CD4-positive, alpha-beta T cell treated with Interleukin-6 for 4 hours (primary cell): ENCODE measurements at places on chromosomes 16 and 17.

GRCh38 chr16:67530013-67530939 lies 1.6 kb downstream of the RIPOR1 start:
- no peak for DNase-seq

GRCh38 chr17:178292-179065 lies 3.0 kb downstream of the DOC2B start:
- DNase-seq: no peak

- DNase-seq: no peak
These were observed 20.8 kb downstream of the GNA13 start for GRCh38 chr17:65035704-65036103.

DNA sequence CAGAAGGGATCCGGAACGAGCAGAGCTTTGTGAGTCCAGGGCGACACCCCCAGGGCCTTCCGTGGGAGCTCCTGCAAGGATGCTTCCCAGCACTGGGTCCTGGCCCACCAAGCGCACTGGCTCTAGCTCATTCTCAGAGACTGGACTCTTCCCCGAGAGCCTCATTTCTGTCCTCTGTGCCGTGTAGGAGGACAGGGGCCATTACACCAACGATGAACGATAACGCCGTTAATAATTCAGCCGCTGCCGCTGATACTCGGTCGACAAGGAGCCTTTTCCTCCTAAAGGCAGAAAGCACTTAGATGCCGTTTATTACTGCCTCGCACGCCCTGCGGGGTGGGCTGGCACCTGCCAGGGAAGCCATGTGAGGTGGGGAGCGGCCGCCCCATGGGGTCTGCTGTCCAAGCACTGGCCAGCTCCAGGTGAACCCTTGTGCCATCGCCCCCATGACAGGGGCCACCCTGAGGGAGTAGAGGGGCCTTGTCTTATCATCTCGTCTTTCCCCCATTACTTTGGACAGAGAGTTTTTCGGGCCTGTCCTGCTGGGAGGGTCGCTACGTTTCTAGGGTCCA lies 33.5 kb downstream of the TBC1D16 start:
- no peak for DNase-seq

DNA sequence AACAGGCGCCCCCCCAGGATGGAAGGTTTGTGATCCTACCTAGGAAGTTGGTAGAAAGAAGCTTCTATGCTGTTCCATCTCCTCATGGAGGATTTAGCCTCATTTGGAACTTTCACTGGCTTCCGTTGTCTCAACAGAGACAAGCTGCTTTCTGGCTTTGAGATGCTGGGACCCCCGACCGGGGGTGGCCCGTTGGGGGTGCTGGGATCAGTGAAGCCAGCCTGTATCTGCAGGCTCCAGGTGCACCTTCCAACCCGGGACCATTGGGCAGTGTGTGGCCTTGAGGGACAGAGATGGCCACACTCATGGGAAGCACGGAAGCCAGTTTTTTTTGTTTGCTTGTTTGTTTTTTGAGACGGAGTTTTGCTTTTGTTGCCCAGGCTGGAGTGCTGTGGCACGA lies 15.4 kb downstream of the CIBAR2 start:
- DNase-seq: no peak

DNA sequence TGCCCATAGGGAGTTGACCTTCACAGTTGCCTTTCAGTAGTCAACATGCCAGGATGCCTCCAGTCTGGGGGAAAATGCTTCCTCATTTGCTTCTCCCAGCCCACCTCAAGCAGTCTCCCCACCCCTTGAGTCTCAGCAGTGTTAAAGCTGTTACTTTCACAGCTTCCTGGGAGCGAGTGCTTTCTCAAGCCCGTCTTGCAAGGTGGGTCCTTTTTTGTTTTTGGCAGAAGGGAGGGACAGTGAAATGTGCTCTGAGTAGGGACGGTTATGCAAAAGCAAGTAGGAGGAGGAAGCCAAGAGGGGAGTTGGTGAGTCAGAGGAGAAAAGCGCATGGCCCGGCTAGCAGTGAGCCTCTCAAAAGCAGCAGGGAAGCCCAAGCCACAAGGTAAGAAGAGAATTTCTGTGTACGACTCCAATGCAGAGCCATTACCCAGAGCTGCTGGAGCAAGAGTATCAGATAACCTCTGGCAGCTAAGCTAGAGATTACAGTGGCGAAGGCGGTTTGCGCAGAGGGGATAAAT lies at the start of gene CHST4:
Gene CHST4, plus strand, starts transcription at position 316 of the 521 bp plus-strand sequence. CDS start 10,252 bp downstream, outside the sequence.
- no peak for DNase-seq

DNA sequence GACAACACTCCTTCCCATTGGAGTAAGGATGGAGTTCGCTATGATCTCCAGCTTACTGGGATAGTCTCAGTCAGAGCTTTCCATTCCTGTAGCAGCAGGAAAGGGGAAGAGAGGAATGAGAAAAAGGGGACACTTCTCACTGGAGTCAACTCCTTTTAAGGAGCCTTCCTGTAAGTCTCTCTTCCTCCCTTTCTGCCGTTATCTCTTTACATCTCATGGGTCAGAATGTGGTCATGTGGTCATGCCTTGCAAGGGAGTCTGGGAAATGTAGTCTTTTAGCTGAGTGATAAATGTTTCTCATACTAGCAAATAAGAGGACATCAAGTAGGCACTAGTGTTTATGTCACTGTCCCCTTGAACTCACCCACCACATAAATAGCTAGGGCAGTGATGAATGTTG lies 227.3 kb downstream of the HAPSTR1 start:
- no peak for DNase-seq

GRCh38 chr17:50508573-50509460 lies 578 bp downstream of the MYCBPAP start:
- no peak for DNase-seq

DNA sequence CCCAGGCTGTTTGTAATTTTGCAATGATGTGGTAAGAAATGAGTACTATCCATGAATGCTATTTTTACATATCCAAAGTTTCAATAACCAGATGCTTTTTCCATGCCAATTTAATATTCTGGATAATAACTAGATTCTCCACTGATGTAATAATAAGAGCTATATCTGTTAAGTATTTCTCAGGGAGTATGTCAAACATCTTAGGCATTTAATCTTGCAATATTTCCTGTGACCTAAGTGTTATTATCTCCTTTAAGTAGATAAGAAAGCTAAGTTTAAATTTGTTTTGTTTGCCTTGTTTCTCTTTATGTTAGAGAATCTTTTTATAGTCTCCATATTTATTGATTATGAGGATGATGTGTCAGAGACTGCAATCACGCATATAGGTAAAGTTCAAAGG lies 32.3 kb upstream of the HS3ST3A1 start:
- no peak for DNase-seq

DNA sequence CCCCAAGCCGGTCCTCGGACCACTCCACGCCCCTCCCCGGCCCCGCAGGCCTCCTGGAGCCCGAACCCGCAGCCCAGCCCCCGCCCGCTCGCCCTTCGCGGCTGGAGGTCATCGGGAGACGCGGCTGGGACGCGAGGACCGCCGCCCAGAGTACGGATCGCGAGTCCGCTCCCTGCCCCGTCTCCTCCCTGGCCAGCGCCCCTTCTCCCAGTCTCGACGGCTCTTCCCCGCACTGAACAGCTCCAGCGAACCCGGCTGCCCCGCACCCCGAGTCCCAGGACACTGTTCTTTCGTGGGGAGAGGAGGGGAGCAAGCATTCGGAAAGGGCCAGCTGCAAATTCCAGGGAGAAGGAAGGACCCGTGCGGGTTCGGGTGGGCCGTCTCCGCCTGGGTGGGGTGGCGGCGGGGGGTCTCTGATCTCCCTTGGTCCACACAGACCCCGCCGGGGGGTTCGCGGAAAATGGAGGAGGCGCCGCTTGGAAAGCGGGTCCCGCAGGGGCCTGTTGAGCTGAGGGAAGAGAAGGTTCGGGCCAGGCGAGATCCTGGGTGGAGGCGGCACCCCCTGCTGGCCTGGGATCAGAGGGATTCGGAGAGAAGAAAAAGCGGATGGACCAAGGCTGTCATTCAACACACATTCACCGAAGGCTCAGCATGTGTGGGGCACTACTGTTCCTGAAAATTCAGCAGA lies 632 bp upstream of the RTN4RL1 start:
- DNase-seq: peak; percentile 27

DNA sequence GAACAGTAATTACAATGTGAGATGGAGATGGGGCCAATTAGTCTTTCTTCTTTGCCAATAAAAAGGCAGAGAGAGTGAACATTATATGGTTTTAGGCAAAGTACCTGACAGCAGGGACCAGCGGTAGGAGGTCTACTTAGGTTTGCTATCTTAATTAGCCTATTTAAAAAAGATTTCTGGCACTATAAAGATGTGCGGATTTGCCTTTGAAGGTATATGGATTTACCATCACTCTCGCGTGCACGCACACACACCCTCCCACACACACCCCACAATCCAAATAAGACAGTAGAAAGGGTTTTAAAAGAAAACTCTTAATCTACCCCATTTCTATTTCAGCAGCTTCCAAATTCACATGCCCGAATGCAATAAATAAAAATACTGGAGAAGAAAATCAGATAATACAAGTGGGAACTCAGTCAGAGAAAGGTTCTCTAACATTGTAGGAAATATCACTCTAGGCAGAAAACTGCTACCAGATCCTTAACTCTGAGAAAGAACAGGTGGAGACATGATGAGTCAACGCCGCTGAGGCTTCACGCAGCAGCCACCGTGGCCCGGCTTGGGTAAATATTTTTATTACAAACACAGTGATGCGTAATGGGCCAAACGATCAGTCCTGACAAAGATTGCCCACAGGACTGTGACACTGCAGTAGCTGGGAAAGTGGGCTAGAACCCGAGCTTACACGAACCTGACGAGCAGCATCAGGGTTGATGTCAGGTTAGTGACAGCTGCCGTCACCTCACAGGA lies 66.6 kb upstream of the AXIN2 start:
- DNase-seq: no peak

DNA sequence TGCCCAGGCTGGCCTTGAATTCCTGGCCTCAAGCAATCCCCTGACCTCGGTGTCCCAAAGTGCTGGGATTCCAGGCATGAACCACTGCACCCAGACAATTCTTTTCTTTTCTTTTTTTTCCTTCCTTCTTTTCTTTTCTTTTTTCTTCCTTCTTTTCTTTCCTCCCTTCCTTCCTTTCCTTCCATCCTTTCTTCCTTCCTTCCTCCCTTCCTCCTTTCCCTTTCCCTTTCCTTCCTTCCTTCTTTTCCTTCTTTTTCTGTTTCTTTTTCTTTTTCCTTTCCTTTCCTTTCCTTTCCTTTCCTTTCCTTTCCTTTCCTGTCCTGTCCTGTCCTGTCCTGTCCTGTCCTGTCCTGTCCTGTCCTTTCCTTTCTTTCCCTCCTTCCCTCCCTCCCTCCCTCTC lies 44.6 kb downstream of the PLCG2 start:
- no peak for DNase-seq

- DNase-seq: no peak
These were observed 45.3 kb upstream of the SREBF1 start for GRCh38 chr17:17882082-17882581.

GRCh38 chr17:78897664-78898047 lies 5.3 kb downstream of the CEP295NL start:
- DNase-seq: no peak

DNA sequence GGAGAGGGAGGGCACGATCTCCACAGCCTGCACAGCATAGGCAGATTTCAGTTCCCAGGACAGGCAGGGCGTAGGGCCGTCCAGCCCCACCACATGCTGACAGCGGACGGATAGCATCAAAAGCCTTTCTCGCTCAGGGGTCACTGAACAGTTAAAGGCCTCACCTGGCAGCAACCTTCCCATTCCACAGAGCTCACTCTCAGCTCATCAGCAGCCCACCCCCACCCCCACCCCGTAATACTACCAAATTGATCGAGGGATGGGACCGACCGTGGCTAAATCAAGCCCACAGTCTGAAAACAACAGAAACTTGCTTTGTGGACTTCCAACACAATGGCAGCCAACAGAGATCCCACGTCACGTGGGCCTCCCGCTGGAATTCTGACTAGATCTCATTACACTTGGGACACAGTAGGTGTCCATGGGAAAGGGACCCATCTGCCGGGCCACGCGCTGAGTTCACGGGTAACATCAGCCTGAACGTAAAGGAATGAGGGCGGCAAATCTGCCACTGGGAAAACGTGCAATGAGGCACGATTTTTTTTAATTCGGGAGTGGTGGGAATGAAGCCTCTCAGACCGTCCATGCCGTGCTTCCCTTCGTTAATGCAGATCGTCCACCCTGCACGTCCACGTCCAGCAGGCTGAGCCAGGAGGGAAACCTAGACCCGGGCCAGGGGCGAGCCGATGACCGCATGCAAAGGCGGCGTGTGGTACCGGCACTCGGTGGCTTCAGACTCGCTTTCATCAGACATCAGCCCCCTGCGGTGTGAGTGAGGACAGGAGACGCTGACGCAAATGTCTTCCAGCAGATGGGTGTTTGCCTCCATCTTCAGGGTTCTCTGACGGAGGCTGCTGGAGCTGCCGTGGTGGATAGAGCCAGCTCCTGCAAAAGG lies 92.1 kb downstream of the TBC1D16 start:
- no peak for DNase-seq

GRCh38 chr17:17496189-17497064 lies at the start of gene RASD1:
RASD1 (minus strand) TSS chr17:17496395; CDS start chr17:17496181, 214 bp downstream.
- DNase-seq: peak; percentile 82

GRCh38 chr16:58847902-58848661 lies 114.0 kb upstream of the GOT2 start:
- no peak for DNase-seq

DNA sequence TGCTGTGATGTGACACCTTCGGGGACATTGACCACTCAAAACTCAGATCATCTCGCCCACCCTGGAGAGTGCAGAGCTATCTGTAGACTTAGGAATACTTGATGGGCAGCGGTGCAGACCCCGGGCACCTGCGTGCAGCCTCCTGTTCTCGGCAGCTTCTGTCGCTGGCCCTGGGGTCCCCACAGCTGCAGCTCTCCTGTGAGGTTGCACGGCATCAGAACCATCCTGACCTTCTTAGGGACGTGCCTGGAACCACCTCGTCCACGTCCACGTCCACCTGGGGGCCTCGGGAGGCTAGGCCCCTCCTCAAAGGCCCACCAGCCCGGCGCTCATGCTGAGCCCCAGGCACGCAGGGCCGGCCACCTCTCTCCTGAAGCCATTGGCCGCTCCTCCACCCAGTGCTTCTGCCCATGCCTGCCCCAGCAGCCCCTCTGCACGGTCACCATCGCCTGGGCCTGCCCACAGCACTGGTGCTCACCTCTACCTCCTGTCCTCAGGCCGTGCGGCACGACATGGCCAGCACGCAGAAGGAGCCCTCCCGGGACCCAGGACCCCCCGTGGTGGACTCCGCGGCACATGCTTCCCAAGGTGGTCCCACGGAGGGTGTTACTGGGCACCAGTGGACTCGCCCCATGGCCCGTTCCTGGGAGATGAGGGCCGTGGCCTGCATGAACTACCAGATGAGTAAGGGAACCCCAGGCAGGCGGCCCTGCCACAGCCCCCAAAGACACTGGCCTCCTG lies 2.3 kb upstream of the WFIKKN1 start:
- DNase-seq: no peak

DNA sequence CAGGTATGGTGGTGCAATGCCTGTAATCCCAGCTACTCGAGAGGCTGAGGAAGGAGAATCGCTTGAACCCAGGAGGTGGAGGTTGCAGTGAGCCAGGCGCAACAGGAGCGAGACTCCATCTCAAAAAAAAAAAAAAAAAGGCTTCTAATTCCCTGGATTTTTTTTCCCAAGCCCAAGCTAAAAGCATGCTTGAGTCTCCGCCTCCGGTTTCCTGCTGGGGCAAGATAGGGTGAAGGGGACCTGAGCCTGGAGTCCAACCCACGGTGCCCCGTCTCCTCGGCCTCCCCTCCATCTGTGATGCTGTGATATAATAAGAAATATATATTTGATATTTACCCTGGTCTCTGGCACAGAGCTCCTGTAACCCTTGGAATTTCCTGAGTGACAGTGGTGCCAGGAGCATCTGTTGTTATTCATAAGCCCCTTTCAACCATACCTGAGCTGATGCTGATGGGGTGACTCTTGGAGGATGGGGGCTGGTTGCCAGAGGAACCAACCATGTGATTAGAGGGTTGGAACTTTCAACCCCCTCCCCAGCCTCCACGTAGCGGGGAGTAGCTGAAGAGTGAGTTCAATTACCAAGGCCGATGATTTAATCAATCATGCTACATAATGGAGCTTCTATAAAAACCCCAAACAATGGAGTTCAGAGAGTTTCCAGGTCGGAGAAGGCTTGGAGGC lies 12.8 kb upstream of the TNK1 start:
- no peak for DNase-seq
